GM13976 (cell line): ENCODE measurements at places on chromosomes 12 and 14.

- peak; percentile 97 for DNase-seq
These were observed at the start of the genes JKAMP and L3HYPDH for GRCh38 chr14:59483819-59484638. TSS of gene JKAMP (plus strand) at chr14:59484517. CDS start at chr14:59484590, 73 bp downstream. TSS of gene L3HYPDH (minus strand) at chr14:59484408. CDS start at chr14:59484316, 92 bp downstream.

DNA sequence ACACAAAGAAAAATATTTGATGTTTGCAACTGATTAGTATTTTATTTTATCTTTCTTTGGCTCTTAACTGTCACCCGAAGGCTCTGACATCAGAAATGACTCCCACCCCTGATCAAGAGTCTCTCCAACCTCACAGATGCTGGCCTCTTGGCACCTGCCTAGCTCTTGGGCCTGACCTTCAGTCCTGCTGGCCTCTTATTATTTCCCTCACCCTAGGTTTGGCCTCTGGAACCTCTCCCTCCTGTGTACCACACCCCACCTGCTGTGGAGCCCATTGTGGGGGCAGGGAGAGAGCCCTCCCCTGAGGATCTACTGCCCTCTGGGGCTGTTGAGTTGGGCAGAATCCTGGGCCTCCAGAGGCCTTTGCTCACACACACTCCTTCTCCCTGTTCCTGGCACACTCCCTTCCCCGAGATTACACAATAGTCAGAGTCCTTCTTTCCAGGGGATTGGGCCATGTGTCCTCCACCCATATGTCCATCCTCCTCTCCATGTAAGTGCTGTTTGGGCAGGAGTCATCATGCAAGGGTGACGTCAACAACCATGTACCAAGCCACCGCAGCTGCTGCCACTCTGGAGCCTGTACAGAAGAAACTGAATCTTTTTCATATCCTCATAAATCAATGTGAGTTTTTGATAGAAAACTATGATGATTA lies 124.3 kb downstream of the RASSF9 start:
- DNase-seq: no peak

GRCh38 chr14:88614218-88614907 lies 51.5 kb downstream of the ZC3H14 start:
- DNase-seq: peak; percentile 30

DNA sequence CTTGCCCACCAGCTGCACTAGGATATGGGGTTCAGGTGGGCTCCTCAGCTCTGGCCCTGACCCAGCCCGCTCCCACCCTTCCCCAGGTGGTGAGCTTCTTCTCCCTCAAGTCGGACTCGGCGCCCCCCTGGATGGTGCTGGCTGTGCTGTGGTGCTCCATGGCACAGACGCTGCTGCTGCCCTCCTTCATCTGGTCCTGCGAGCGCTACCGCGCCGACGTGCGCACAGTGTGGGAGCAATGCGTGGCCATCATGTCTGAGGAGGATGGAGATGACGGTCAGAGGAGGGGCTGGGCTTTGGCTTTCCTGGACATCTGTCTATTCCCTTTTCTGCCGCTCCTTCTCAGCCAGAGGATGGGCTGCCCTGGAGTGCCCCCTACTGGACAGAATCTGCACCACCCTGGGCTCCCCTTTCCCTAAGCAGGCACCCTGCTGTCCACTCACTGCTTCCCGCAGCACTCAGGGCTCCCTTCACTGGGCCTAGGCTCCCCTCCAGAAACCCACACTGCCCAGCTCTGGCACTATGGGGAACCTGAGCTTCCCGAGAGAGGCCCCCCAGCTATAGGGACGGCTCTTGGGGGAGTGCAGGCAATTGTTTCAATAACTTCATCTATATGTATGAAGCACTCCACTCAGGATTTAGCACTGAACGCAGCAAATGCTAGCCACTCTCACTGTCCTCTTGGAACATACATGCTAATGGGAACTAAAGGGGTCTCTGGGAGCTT lies 2.6 kb upstream of the P3H3 start:
- peak; percentile 94 for DNase-seq

DNA sequence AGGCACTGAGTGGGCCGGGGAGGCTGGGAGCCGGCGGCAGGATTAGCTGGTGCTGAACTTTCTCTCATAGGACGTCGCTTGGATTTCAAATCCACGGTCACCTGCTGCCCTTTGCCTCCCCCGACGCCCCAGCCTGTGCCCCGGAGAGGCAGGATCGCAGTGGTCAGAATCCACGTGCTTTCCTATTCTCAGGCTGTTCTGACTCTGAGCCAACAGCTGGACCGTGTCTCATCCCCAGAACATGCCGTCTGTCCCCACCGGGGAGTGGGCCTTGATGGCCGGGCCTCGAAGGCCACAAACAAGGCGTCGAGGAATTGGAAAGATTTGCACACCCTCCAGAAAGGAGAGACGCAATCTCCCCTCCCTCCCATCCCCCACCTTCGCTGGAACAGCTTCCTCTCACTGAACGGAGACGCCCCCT lies 18.5 kb upstream of the MLXIP start:
- DNase-seq: no peak

GRCh38 chr12:212715-213526 lies 1.0 kb downstream of the SLC6A12 start:
- DNase-seq: no peak

GRCh38 chr12:65081496-65081895 lies 39.6 kb downstream of the WIF1 start:
- no peak for DNase-seq

DNA sequence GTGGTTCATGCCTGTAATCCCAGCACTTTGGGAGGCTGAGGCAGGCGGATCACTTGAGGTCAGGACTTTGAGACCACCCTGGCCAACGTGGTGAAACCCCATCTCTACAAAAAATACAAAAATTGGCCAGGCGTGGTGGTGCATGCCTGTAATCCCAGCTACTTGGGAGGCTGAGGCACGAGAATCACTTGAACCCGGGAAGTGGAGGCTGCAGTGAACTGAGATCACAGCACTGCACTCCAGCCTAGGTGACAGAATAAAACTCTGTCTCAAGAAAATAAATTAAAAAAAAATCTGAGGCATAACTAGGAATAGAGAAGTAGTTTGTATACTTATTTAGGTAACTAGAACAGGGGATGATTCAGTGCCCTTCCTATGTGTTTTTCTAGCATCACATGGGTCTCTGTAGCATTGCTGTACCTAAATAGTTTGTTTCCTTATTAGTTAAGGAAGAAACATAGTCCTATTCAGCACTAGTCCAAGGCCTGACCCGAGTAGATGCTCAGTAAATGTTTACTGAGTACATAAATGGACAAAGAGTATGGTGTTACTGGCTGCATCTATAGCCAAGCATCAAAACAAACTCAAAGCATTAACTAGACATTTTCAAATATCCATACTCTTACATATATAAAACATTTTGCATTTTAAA lies 21.7 kb downstream of the TAOK3 start:
- DNase-seq: no peak

DNA sequence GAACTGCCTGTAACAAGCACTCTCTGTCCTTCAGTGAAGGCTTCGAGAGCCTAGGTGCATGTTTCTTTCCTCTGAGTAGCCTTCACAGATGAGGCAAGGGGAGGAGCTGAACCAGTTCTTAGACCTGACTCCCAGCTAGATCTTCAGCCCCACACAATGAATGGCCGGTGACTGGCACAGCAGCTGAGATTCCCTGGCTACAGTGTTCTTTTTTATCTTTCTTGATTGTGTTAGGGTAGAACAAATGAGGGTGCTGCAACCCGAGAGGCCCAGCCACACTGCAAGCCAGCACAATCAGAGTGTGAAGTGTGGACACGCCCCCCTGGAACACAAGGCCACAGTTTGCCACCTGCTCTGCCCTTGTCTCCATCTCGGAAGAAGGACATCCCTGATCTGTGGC lies 19.1 kb upstream of the COL2A1 start:
- no peak for DNase-seq

- DNase-seq: no peak
These were observed 2.1 kb downstream of the GPX2 start for GRCh38 chr14:64940336-64940910.

- no peak for DNase-seq
These were observed 50.4 kb downstream of the GXYLT1 start for GRCh38 chr12:42094277-42094676.

- no peak for DNase-seq
These were observed 9.0 kb upstream of the CD163 start for GRCh38 chr12:7512553-7512952.
